HFF-Myc (cell line): ENCODE measurements at places on chromosomes 2 and 18.

- no peak for DNase-seq
Observed at GRCh38 chr2:72561621-72562318, 264.1 kb downstream of the EXOC6B start.

DNA sequence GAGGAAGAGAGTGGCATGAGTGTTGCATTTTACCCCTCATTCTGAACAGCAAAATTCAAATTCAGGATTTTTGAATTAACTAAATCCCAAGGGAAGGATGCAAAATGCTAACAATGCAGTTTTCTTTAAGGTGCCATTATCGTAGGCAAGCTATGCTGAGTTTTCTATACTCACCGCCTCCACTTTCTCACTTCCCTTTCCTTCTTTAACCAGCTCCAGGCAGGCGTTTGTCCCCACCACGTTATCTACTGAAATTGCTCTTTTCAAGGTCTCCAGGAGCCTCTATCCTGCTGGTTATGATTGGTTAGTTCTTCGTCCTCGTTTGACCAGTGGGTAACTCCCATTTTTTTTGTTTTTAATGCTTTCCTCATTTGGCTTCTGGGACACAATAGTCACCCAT is 1.8 kb upstream of the CPO start:
- DNase-seq, result no peak

DNA sequence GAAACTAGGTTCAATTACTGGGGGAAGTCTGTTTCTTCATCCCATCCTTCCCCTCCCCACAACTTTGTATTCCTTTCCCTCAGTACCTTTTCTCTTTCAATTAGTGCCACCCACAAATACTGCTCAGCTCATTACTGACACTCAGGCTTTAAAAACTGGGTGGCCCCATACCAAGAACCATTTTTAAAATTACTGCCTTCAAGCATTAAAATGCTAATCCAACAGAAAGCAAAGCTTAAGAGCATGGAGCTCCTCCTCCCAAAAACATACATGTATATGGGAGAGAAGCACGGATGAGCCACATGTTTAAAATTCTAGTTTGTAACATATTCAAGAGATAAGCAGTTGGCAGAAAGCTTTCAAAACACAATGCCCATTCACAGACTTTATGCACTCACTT is 44.0 kb downstream of the IRS1 start:
- no peak for DNase-seq

DNA sequence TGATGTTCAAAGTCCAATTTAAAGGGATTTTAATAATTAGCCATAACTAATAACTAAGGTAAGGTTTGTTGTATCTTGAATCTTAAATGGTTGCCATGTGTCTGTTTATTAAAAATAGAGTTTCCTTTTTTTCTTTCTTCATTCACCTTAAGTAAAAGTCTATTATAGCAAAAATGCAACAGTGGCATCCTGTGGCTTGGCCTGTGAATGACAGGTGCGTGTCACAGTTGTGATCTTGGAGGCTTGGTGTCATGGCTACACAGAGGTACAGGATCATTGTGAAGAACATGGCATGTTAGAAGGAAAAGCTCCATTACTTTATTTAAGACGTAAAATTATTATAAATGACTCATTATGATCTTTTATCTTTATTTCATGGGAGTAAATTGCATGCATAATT is 246.1 kb downstream of the BCL2 start:
- no peak for DNase-seq

DNA sequence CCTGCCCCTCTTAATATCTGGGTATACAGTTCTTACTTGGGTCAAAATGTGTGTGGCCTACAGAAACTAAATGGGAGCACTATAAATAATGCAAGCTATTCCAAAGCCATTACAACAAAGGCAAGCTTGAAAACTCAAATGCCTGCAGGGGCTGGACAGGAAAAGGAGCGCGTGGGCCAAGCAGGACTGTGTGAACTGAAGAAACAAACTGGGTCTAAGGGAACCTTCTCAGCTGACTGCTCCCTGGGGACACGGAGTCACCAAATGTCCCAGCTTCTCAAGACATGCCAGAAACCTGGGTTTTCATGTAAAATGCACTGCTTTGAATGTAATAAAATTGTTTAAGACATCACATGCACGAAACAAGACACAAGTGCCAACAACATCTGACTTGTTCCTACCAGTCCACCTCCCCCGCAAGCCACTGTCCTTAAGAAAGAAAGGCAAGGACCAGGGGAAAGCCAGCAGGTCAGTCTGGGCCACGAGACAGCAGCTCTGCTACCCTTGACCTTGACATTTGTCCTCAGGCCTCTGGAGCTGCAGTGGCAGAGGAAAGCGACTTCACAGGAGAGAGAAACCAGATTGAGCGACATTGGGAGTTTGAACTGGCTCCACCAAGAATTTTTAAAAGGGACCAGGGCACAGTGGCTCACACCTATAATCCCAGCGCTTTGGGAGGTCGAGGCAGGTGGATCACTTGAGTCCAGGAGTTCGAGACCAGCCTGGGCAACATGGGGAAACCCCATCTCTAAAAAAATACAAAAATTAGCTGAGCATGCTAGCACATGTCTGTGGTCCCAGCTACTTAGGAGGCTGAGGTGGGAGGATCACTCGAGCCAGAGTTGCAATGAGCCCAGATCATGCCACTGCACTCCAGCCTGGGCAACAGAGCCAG is 89.7 kb upstream of the SH3BP4 start:
- no peak for DNase-seq

DNA sequence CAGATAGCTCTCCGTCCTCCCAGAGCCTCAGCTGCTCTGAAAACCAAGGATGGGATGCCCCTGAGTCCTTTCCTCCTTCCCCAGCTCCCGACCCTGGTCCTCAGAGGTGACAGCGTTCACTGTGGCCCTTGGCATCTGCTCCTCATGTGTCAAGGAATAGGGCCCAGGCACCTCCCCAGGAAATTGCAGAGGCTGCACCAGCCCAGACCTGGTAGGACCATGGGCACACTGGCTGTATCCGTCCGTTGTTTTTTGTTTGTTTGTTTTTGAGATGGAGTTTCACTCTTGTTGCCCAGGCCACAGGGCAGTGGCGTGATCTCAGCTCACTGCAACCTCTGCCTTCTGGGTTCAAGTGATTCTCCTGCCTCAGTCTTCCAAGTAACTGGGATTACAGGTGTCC is 37.5 kb upstream of the SLC66A3 start:
- no peak for DNase-seq

DNA sequence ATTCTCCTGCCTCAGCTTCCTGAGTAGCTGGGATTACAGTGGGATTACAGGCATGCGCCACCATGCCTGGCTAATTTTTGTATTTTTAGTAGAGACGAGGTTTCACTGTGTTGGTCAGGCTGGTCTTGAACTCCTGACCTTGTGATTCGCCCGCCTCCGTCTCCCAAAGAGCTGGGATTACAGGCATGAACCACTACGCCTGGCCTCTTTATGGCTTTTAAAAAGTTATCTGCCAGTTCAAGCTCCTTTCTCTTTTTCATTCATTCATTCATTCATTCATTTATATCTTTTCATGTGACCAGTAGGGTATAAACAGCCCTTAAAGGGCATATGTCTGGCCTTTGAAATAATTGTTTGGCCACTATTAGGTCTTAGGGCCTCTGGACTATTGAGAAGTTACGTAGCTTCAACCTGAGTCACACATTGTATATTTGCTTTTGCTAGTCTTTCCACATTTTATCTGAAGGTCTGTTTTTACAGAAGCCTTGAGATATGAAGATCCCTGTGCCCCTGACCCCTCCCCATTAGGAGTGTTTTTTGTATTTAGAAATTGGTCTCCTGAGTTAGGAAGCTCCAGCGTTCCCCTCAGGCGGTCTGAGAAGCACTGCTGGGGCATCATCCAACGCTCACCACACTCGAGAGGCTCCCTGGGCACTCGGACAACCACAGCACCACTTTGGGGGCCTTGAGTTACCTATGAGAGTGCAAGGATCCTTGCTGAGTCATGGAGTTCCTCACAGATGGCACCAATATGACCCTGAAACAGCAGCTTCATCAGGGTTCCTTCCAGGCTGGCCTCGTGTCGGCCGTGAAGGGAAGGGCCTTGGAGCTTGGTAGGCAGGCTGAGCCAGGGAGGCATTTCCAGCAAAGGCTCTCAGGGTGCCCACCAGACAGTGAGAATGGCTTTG is 21.8 kb downstream of the FZD5 start:
- DNase-seq, result no peak

DNA sequence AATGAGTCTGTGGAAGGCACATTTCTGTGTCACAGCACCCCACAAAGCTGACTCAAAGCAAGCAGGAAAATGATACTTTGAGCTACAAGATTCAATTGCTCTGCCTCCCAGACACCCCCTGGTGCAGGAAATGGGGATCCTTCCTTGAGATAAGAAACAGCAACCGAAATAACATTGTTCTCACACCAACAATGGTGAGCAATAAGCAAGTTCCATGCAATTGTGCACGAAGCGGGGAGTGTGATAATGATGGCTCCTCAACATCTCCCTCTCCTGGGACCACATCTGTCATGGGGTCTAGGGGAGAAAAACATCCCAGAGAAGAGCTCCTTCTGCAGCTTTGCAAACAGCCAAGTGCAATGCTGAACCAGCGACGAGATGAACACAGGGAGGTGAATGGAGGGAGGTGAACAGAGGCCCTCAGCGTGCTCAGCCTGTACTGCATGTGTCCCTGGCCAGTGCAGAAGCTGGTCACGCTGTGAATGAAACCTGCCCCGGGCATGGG is 67.7 kb downstream of the PDCL3 start:
- no peak for DNase-seq

DNA sequence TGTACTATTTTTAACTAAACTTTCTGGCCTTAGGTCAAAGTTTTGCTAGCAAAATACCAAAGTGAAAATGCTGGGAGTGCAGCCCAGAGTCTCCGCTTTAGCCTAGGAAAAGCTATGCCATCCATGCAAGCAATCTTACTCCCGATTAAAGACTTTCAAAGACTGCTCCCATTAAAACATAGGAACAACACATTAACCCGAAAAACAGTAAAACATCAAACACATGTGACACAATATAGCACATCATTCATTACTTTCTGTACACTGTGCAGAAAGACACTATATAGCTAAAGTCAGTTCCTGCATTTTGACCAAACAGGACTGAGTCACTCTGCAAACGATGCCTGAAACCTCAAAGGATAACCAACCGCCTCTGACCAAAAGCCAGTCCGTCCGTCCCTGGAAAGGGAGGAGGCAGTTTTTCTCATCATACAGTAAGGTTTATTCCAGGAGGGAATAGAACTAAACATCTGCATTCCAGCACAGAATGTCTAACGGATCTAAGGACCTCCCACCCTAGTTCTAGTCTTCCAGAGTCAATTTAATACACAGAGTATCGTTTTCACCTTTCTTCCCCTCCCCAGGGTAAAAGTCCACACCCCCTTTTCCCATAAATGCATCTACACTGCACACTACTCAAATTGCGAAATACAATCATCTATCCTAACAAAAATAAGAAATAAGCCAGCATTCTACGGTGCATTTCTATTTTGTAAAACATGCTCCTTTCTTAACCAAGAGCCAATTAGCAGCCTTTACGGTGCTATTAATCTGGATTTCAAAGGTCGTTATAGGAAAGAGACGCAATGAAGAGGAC is 1.7 kb downstream of the ROCK2 start:
- no peak for DNase-seq

- DNase-seq, result no peak
Observed at GRCh38 chr2:127326289-127326945, 32.5 kb upstream of the ERCC3 start.

DNA sequence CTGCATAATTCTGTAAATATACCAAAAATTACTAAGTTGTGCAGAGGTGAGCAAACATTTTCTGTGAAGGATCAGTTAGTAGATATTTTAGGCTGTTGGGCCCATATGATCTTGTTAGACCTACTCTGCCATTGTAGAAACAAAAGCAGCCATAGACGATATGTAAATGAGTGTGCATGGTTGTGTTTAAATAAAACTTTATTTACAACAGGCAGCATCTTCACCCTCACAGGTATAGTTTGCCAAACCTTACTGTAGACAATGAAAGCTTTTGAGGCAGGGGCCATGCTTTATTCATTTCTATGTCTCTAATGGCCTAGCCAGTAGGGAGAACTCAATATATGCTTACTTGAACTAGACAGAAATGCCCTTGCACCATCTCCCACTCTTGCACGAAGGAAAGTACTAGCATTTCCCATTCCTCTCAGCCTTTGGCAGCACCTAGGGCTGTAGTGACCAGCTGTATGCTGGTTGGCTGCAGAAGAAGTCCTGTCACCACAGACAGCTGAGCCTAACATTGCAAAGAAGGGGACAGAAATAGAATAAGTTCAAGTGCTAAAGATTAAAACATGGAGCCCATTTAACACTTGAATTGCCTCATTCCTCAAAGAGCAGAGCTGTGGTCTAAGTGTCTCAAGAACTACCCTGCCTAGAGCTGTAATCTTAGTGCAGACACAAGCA is 305.1 kb upstream of the MGAT5 start:
- DNase-seq, result no peak

GRCh38 chr2:231617059-231617926 is 24.6 kb downstream of the TEX44 start:
- DNase-seq, result no peak

DNA sequence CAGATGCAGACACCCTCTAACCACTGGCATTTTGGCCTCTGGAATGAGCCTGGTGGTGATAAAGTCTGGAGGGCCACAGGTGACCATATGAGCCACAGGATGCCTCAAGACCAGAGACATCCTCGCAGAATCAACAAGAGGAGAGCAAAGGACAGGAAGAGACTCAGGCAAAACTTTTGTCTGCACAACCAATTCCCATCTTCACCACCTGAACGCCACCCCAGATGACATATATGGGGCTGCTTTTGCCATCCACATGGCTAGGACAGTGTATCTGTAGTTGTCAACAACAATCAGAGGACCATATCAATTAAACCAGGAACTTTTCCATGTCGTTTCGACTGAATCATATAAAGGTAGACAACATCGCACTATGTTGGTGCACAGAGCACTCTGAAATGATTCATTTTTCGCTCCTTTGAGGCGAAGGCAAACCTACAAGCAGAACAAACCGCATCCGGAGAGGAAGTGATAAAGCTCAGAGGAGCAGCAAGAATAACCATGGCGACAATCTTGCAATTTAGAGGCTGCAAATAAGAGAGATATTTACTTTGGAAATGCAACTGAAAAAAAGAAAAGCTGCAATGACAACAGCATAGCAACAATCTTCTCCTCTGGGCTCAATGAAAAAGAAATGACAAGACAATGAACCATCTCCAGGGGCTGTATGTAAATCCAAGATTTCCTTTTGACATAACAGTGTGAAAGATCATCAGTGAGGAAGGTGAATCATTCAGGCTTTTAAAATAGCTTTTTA is 204.5 kb downstream of the ARL4C start:
- DNase-seq, result no peak

DNA sequence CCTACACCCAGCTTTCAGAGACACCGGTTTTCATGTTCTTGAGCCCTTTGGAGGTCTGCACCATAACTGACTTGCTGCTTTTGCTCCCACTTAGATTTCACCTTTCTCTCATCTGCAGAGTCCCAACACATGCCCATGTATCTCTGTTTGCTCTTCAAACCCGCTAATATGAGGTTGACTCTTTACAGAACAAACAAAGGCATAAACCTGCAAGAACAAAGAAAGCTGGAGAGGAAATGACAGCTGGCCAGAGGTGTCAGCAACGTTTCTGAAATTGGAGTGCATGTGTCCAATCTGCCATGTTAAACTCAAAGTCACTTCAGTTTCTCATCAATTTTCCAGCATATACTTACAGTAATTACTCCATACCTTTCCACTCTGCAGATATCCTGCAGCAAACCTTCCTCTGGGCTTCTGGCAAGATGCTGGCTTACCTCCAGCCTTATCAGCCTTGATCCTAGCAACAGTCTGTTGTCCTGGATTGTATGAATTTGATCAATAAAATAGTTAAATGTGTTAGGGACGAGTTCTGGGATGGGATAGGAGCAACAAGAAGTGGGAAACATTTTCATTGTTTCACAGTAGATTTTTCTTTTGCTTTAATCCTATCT is 157.4 kb downstream of the FHOD3 start:
- DNase-seq, result no peak
